ENCODE measurements at places on chromosomes 1 and 21. TPM values are rescaled to one million over a fixed set of nuclear protein-coding genes. Genes with fewer than 3 reads are reported as not detected.

Gene SRGAP2
- total RNA-seq: 17.7 TPM

Gene PTPN7
- 145 TPM for total RNA-seq

Gene FCRL2
- total RNA-seq: 0.20 TPM

GRCh38 chr1:190320952-190321351, 156.7 kb downstream of the BRINP3 start:
- no peak overlapping the region for H3K27ac ChIP-seq
- no peaks in the 10 kb centered on the region for H3K27me3 ChIP-seq
- H3K4me1 ChIP-seq: no peaks in the 10 kb centered on the region

DNA sequence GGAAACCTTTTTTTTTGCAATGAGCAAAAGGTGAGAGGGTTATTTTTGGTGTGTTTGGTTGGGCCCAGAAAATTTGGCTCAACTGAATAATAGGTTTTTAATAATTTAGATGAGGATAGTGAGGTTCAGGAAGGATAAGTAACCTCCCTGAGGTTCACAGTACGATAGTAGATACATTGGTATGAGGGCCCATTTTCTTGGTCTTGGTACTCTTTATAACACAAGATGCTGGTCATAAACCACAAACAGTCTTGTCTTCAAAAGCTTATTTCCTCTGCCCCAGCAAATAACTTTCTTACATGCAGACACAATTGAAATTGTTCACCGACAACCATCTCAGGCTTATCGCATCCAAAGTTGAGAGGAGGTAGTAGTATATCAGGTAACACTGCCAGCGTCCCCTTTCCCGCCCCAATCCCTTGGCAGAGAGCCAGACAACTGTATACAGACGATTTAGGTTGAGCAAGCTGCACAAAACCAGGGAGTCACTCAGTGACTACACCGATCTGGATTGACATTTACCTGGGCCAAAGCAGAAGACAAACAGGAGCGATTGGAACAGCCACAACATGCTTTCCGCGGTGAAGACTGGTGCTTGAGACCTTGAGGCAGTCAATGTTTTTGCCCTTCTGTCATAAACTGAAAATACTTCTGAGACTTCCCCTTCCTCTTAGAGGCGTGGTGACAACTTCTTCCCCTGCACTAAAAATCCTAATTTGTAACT, at the start of gene SLAMF6:
Gene SLAMF6 (minus strand): TSS at position 634 of the 724 bp plus-strand sequence. CDS start 63 bp downstream, at position 571.
- H3K27me3 ChIP-seq: no peaks in the 10 kb centered on the region
- H3K27ac ChIP-seq: peak within 1 kb of the TSS; percentile 78
- H3K4me1 ChIP-seq: peaks cover 4% of the 10 kb centered on the region
- H3K4me3 ChIP-seq: peak within 1 kb of the TSS; percentile 70
- peak; percentile 49 for DNase-seq

DNA sequence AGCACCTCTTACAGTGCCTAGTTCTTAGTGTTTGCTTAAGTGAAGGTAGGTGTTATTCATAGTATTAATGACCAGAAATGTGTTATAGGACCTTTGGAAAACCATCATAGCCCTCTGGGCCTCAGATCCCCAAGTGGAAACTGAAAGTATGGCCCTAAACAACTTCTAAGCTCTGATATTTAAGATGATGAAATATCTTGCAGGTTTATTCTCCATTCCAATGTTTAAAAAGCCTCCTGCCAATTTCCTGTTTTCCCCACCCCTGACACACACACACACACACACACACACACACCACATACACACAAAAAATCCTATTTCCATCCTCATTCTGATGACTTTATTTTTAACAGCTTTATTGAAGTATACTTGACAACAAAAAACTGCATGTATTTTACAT, 108.2 kb downstream of the DIRAS3 start:
- no peak overlapping the region for H3K4me3 ChIP-seq
- DNase-seq: no peak
- H3K27ac ChIP-seq: no peak overlapping the region
- no peaks in the 10 kb centered on the region for H3K27me3 ChIP-seq
